ENCODE measurements at places on chromosomes 3 and 15.

- no peak for DNase-seq
Observed at GRCh38 chr3:107669669-107670068, 146.9 kb downstream of the BBX start.

DNA sequence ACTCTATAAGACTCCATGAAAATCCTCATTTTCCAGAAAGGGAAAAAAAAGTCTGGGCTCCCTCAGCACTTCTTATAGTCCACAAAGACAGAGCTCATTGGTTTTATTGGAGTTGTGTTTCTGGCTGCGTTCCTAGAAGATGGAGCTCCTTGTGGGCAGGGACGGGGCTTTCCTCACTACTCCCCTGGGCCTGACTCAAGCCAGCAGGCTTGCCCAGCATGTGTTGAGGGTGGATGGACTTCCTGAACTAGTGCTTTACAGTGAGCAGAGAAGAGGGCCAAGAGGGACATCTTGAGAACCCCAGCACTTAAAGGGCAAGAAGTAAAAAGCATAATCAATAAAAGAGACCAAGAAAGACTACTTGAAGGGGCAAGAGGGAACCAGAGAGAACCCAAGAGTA, 43.2 kb upstream of the EPHB1 start:
- DNase-seq = no peak

DNA sequence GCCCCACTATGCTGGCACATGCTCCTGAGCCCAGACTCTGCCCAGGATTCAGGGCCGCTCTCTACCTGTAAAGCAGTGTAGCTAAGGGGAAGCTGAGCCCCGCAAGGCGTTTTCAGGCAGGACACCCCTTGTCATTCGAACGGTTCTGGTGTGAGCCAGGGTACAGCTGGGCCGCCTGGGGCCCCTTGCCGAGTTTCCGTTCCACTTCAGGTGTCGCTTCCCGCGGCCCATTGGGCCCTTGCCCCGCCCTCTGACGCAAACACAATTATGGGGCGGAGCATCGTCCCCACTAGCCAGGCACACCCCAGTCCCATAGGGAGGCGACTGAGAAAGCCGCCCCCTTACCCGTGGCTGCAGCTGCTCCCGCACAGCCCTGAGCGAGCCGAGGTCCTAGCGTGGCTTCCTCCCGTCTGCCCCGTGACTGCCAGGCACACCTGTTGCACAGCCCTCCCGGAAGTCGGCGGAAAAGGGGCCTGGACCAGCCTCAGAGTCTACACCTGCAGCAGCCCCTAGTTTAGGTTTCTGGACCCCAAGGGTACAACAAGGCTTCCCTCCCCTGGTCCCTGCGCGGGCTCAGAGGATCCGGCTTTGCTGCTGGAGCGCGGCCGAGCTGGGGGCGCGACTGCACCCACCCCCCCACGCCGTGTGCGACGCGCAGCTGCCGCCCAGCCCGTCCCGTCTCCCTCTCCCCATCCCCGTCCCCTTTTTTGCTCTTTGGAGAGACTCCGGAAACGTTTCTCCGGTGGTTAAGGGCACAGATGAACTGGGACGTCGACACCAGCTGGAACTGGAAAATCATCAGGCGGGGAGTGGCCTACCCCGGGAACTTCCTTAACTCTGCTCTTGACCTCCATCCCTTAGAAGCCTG, at the start of gene PLSCR2:
PLSCR2 (minus strand) TSS at position 412 of the 868 bp plus-strand sequence. CDS start 9,657 bp downstream, outside the sequence.
- peak; percentile 83 for DNase-seq

- no peak for DNase-seq
Observed at GRCh38 chr15:43772624-43773023, 4.1 kb downstream of the ELL3 start.

DNA sequence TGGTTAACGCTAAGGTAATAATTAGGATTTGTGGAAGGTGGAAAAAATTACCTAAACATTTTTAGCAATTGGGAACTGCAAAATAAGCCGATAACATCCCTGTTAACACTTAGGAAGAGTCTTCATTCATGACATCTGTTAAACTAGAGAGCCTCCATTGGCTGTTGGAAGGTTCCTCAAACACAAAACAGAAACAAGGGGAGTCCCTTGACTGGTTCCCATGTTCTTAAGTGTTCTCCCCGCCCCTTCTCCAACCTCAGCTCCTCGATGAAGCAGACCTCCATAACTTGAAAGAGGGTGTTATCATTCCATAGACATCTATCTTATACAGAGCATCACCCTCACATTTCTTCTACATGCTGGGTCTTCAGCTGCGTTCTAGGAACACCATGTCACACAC, 2.5 kb downstream of the SLC22A13 start:
- DNase-seq = no peak

- DNase-seq = no peak
Observed at GRCh38 chr3:104080088-104080626, 1286.6 kb upstream of the ALCAM start.

DNA sequence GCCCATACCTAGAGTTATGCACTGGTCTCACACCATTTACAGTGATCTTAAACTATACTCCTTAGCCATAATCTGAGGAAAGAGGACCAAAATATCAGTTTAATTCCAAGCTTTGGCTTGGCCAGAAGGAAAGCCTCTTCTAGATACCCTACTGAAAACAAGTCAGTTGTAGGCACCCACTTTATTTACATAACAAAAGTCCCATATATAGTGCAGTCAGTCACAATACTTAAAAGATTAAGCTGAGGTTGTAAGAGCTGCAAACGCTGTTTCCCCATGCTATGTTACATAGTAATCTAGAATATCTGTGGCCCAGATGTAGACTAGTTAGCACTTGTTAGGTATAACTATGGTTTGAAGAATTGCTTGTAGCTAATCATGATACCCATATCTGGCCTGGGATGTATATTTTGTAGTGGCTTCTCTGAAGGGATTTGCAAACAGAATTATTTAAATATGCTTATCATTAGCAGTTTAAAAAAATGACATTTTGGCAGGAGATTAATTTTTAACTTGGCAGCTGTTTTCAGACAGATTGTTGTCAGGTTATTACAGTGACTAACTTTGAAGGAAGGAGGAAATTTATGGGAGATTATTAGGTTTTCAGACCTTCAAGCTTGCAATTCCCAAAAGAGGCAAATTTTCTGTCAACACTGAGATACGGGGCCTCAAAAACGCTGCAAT, 160.4 kb upstream of the SLC2A2 start:
- DNase-seq = no peak

DNA sequence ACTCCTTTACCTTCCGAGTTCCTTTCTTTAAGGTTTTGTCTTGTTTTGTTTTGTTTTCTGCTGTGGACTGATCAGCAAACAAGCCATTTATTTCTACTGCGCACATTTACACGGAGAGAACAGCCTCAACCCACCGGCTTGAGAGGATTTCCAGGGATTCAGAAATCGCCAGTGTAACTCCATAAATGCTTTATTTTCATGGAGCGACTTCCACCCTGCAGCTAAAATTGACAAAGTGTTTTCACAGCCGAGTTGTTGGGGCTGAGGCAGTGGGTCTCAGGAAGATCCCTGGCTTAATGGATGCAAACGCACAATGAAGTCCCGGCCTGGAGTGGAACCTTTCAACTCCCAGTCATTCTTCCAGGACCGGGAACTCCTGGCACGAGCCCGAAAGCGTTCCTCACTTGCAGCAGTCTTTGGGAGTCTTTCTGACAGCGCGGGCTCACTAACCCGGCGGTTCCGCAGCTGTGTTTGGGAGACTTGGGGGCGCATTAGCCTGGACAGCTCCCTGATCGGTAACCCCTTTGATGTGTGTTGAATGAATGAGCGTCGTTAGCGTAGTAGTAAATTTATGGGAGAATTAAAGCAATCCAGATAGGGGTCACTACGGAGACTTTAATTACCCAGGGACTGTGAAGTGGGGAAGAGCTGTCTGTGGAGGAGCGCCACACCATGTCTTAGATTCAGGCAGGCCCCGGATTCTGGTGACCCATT, 785 bp upstream of the MYRIP start:
- no peak for DNase-seq

- no peak for DNase-seq
Observed at GRCh38 chr3:149619136-149619535, 38.7 kb downstream of the WWTR1 start.

DNA sequence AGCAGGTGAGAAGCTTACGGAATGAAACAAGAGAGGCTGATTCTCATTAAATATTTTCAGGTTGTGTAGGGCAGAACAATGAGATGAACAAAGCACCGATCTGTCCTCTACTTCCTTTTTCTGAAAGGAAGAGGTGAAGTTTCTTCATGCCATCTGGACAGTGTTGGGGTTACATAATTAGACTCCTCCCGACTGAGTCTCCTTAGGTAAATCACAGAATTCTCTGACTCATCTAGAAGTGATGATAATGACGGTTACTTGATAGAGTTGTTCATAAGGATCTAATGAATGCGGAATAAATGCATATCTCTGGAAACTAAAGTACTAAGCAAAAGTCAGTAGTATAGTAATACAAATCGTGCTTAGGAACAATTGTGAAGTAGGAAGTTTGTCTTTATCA, 21.2 kb downstream of the CRTC3 start:
- no peak for DNase-seq

- peak; percentile 26 for DNase-seq
Observed at GRCh38 chr3:48546203-48546829, 10.3 kb downstream of the PFKFB4 start.

DNA sequence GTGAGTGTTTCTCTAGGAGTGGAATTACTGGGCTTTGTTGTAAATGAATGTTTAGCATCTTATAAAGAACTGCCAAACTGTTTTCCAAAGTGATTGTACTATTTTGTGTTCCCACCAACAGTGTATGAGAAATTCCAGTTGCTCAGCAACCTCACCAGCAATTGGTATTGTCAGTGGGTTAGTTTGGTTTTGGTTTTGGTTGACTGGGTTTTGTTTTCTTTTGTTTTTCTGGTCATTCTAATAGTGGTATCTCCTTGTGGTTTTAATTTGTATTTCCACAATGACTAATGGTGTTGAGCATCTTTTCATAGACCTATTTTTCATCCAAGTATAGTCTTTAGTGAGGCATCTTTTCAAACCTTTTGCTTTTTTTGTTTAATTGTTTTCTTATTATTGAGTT, 27.1 kb downstream of the FILIP1L start:
- DNase-seq = no peak

DNA sequence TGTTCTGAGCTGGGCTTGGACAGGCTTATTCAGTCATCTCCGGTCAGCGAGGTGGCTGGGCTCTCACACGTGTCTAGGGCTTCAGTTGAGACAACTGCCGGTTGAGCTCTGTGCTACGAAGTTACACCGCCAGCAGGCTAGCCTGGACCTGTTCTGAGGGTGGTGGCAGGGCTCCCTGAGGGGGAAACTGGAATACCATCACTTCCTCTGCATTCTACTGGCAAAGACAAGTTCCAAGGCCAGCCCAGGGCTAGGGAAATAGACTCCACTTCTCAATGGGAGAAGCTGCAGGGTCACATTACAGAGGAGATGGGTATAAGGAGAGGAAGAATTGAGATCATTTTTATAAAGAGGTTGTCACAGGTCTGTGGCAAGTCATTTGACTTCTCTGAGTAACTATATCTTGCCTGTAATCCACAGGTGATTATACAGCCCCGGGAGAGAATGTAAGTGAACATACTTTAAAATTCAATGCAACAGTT, 106.8 kb upstream of the IL12A start:
- no peak for DNase-seq

- DNase-seq = no peak
Observed at GRCh38 chr3:36942638-36943248, 2.1 kb downstream of the TRANK1 start.

DNA sequence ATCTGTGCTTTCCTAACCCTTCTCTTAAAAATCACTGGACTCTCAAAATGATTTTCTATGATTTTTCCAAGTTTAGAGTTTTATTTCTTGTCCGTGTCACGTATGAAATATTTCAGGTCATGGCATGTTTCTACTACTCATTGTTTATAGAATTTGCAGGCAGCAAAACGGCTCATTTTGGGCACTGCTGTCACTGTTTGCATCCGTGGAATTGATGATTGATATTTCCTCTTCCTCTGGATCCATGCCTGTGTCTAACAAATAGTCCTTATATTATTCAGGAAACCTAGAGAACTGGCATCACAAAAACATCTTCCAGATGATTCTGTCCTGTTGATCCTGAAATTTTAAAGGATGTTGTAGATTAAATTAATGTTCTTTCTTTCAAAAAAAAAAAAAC, 47.6 kb downstream of the LARS2 start:
- DNase-seq = no peak

GRCh38 chr3:195044411-195044810, 226.5 kb downstream of the XXYLT1 start:
- DNase-seq = no peak

DNA sequence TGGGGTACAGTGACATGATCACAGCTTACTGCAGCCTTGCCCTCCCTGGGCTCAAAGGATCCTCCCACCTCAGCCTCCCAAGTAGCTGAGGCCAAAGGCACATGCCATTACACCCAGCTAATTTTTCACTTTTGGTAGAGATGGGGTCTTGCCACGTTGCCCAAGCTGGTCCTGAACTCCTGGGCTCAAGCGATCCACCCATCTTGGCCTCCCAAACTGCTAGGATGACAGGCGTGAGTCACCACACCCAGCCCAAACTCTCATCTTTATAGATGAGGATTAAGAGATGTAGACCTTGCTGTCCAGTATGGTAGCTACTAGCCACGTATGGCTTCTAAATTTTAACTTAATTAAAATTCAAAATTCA, 4.4 kb upstream of the ABHD5 start:
- no peak for DNase-seq

GRCh38 chr15:65981837-65982626, 112.7 kb downstream of the RAB11A start:
- DNase-seq = peak; percentile 61

DNA sequence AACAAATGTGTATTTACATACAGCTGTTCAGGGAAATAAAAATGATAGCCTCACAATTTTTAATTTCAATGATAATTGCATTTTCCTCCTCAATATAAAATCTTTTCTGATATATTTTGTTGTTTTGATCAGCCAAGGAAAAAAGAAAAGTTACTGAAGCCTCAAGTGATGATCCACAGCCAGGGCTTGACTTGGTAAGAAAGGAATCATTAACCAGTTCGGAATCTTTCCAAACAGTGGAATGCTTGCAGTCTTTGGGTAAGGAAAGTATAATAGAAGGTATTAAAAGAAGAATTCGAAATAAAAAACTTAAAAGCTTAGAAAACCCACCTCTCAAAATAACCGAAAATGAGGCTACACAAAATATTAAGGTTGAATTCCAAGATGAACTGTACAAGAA, 1.0 kb downstream of the TOPAZ1 start:
- DNase-seq = no peak

- DNase-seq = no peak
Observed at GRCh38 chr3:50139308-50139707, 15.8 kb upstream of the SEMA3F start.

- DNase-seq = no peak
Observed at GRCh38 chr3:81549831-81550230, 211.6 kb downstream of the GBE1 start.

- DNase-seq = no peak
Observed at GRCh38 chr15:60553163-60553562, 74.2 kb upstream of the ICE2 start.

DNA sequence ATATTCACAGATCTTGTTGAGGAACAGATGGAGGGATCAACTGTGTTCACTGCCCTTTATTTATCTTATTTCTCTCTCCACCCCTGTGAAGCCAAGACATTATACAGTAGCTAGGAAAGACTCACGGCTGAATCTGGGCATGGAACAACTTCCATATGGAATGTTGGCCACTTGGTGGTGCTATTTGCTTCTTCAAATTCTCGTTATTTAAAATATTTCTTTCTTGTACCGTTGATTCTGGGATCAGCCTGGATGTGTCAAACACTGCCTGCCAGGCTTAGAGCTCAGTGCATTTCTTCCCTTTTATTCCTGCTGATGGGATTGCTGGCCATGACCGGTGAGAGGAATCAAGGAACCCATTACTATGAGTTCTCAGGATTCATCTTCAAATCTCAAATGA, 17.5 kb upstream of the GASK1A start:
- DNase-seq = peak; percentile 50

Data from CD4-positive, alpha-beta T cell treated with Interleukin-21 for 1 hour (primary cell).